ENCODE measurements at places on chromosomes 16 and 17.

- no peak for DNase-seq
Observed at GRCh38 chr16:86239381-86239780, 270.9 kb upstream of the FOXF1 start.

DNA sequence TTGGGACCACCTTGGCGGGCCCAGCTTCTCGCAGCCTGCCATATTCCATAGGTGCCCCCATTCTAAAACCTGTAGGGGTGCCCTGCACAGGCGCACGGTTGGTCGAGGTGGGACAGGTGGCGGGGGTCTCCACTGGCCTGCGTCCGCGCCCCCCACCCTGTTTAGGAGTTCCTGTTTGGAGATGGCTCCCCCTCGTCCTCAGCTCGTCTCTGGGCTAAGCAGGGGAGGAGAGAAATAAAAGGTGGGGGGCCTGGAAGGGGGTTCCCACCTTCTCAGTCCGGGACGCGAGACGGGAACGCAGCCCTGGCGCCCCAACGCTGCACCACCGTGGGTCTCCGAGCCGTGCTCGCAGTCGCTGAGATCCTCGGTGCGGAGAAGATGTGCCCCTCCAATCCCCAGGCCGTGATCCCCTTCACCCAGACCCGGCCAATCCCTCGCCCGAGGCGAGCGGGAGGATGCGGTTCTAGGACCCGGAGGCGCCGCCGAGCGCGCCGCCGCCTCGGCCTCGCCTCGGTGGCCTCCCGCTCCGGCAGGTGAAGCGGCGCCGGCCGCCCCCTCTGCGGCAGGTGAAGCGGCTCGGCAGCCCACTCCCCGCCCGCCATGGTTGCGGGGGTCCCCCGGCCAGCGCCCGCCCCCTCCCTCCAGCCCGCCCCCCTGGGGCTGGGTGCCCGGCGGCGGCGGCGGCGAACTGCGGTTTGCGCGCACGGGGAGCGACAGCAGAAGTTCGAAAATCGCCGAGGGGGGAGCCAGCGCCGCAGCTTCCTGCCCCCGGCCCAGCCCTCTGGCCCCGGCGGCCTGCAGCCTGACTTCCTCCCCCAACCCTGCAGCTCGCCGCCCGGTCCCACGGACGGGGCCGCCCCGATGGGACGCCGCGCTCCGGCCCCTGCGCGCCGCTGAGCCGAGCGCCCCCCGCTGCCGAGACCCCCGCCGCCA lies at the start of gene FMNL1:
FMNL1 (plus strand) TSS at position 805 of the 933 bp plus-strand sequence. CDS start 240 bp downstream, outside the sequence.
- DNase-seq, result peak; percentile 47

- DNase-seq, result no peak
Observed at GRCh38 chr17:40511136-40511535, 9.7 kb upstream of the TNS4 start.

GRCh38 chr16:10069374-10069773 lies 112.9 kb downstream of the GRIN2A start:
- DNase-seq, result no peak

DNA sequence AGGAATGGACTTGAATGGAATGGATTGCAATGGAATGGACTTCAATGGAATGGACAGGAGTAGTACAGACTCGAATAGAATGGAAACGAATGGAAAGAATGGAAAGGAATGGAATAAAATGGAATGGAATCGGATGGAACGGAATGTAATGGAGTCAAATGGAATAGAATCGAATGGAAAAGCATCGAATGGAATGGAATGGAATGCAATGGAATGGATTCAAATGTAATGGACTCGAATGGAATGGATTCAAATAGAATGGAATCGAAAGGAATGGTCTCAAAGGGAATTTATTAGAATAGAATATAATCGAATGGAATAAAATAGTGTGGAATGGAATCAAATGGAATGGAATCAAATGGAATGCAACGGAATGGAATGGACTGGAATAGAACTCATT lies 484.9 kb upstream of the WSB1 start:
- no peak for DNase-seq

GRCh38 chr16:72996291-72997062 lies 51.5 kb downstream of the ZFHX3 start:
- no peak for DNase-seq
